ENCODE measurements at places on chromosomes 1 and 21.

DNA sequence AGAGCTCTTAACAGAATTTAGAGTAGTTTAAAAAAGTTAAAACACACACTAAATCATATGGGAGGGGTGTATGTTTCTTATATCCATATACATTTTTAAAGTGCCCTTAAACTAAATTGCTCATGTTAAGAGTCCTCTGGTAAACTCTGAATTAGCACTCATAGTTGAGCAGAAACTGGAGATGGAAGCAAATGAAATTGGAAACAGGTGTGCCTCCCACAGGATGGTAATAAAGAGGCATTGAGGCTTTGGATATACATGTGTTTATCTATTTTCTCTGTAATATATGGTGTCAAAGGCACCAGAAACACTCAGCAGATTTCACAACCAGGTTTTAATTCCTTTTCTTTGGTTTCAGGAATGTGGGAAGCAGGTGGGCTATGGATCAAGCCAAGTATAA lies 188.6 kb downstream of the HS2ST1 start:
- DNase-seq = no peak

GRCh38 chr1:37932759-37933158 lies 14.1 kb downstream of the INPP5B start:
- no peak for DNase-seq

DNA sequence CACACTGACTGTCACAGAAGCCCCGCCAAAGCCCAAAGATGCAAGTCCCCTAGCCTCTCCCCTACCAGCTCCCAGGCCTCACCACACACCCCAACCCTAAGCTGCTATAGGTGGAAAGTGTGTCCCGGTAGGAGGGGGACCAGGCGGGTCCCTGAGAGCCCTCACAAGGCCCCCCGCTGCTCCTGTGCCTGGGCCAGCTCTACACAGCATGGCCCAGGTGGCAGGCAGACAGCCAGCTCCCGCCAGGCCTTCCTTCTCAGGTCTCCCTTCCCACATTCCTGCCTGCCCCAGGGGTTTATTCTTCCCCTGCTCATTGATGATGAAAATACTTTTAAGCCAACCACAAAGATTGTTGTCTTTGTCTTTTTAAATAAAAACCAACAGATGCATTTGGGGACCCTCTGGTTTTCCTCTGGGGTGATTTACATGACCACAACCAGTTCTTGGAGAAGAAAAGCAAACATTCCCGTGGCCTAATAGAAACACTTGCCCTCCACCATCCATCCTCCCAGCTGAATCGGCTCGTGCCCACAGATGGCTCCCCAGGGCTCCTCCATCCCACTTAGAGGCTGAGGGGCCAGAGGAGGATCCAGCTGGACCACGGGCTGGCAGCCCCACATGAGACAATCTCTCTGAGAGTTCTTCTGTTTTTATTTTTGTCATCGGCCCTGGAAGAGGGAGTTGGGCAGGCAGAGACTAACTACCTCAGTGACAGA lies 93.1 kb downstream of the DMRTB1 start:
- no peak for DNase-seq

- no peak for DNase-seq
Measured at GRCh38 chr21:39048064-39048463, 135.2 kb downstream of the PSMG1 start.

DNA sequence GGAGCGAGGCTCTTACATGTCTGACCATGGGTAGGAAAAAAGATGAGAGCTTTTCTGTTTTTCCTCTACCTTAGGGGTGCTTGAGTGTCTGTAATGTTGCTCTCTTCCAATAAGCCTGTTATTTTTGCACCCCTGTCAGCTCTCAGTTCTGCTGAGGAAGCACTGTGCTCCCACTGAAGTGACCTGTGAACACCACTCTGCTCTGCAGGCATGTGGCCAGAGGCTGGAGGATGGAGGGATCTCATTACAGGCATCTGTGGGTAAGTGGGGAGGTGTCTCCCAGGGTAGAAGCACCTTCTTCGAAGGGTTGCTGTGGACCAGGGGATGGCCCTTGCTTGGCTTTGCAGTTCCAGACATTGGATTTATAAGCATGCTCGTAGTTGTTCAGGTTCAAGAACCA lies 56.8 kb upstream of the RBM15 start:
- no peak for DNase-seq

All from amniotic stem cell (primary cell).